GM12891 (cell line): ENCODE measurements at places on chromosomes 5 and 9.

GRCh38 chr9:106074006-106074405, 379.7 kb downstream of the TMEM38B start:
- no peak for DNase-seq

DNA sequence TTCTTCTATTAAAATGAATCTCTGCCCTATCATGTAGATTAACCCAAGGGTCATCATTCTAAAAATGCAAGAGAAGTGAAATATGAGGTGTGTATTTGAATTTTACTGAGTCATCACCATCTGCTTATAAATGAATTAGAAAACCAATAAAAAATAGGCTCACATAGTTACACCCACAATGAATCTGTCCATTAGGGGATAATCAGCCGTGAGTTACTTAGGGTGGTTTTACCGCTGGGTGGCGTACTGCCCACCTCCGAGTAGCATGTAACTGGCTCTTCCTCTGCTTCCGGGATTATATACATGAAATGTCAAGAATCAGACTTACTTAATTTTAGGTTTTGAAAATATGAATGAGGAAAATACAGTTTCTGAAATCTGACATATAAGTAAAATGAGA, 332.9 kb upstream of the CCNG1 start:
- DNase-seq = no peak

DNA sequence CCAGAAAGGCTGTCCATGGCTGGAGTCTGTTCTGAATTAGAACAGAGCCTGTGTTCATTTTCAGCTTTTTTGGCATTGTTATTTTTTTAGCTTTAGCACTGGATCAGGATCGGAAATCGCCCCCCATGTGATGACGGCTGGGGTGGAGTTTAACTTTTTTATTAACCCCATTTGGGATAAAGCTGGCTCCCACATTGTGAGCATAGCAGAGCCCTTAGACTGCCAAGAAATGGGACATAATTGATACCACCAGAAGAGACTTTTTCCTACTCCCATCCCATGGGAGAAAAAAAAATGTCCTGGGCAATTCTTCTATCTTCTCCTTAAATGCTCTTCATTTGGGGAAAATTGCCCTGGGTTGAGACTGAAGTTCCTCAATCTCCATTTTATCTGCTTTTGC, 52.4 kb downstream of the SLIT3 start:
- DNase-seq = no peak

- DNase-seq = no peak
Measured at GRCh38 chr9:135075234-135076142, 12.0 kb upstream of the OLFM1 start.

DNA sequence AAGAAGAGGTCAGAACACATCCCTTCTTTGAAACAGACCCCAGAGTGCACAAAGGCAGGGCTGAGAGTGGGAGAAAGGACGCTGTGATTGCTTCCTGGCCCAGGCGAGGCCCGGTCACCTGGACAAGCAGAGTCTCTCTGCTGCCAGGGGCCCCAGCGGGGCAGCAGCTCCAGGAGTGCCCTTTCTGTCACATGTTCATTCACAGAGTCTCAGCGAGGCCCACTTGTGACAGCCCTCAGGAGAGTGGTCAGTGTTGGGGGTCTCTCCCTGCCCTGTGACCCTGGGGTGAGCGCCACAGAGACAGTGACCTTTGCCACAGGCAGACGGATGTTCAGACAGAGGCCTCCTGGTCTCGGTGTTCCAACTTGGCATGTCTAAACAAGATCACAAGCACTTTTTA, 130.2 kb upstream of the IRX4 start:
- no peak for DNase-seq

GRCh38 chr5:133801955-133802751, 166.3 kb downstream of the C5orf15 start:
- DNase-seq = no peak

- DNase-seq = no peak
Measured at GRCh38 chr5:129718471-129719090, 29.3 kb upstream of the MINAR2 start.

- DNase-seq = no peak
Measured at GRCh38 chr9:126630458-126631237, 16.9 kb downstream of the LMX1B start.

DNA sequence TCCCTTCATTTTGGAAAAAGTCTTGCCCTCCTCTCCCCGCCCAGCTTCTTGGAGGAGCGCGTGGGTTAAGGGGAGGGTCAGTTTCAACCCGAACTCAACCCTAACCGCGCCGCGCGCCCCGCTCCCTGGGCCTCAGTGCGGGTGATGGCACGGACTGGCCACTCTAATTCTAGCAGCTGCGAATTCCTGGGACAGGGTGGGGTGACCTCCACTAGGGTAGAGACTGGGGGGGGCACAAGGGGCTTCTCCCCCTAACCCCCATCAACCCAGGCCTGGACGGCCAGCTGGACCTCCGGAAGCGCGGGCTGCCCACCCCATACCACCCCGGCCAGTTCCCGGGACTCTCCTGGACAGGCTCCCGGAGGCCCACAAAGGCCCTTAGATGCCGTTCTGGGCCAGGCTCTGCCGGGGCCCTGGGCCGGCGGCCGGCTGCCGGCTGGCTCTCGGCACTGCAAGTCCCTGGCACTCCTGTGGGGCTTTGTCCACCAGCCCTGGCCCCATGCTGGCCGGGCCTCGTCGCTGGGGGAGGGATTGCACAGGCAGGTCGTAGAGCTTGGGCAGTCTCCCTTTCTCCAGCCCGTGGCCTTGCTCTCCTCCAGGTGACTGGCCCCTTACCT, 7.2 kb upstream of the PSD2 start:
- no peak for DNase-seq

- no peak for DNase-seq
Measured at GRCh38 chr5:172490514-172491461, 36.5 kb upstream of the SH3PXD2B start.

DNA sequence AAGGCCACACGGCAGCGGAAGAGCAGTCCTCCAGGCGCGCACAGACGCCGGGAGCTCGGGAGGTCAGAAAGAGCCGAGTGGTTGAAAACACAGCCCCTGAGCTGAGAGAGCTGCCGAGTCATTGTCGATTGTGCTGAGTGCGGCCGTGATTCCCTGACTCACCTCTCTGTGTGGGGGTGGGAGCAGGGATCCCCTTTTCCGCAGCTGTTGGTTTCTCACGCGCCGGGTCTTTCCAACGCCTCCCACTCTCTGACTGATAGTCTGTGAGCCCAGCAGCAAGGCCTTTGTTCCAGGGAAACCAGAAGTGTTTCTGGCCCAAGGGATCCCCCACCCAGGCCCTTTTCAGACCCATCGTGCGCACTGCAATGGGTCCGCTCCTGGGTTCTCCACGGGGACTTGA, 97.3 kb downstream of the MRPL36 start:
- DNase-seq = no peak

DNA sequence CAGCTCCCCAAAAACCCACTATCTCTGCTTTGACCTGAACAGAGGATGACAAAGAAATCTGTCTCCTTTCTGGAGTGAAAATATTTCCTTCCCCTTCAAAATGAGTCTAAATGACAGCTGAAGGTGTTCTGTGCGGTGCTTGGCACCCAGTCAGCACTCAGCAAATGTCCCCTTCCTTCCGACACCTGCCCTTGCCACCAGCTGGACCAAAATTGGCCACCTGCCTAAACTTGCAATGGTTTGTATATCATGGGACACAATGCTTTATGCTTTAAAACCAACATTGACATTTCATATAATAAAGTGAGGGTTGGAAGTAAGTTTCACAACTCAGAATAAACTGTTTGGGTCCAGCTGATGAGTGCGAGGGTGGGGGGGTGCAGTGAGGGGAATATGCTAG, 7.5 kb upstream of the TTC1 start:
- no peak for DNase-seq
